ENCODE measurements at places on chromosomes 5 and 9.

GRCh38 chr5:135056316-135057030 lies 22.4 kb upstream of the PITX1 start:
- DNase-seq, result no peak

GRCh38 chr5:35120715-35121114 lies 73.0 kb upstream of the AGXT2 start:
- DNase-seq, result no peak

GRCh38 chr5:121969660-121970295 lies 8.0 kb downstream of the SRFBP1 start:
- DNase-seq, result no peak

- DNase-seq, result no peak
These were observed 35.6 kb downstream of the NIM1K start for GRCh38 chr5:43227655-43228054.

DNA sequence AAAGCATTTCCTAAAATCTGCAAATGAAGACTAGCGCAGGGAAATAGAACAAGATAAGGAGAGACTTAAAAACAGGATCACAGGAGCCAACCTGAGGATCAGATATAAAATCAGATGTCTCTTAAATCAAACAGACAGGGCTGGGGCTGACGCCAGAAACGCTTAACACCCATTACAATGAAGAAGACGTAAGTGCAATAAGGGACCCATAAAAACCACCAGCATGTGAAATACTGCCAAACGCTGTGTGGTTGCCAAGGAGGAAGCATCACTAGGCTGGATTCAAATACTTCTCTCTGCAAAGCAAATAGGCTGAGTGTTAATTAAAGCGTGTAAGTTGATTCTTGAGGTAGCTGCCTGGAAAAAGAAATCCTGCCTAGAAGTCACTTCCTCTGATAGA lies 74.4 kb upstream of the ATP10B start:
- no peak for DNase-seq

DNA sequence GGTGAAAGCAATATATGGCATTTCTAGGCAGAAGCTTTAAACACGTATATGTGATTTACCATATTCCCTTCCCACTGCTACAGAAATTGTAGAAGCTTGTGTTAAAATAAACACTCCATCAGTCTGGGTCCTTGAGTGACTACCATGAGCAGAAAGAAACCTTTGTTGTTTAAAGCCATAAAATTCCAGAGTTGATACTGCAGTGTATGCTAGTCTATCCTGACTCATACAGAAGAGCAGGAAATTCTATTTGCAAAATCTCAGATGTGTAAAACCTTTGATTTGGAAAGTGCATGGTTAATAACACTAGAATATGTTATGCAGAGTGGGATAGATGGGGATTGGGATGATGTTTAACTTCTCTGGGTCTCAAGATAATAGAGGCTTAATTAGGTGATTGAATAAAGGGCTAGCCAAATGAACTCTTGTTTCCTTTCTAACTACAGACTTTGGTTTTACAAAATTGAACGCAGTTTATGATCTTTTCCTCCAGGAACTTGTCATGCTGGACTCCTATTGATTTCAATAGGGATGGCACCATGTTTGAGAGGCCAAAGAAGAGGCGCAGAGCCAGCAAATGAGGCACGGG lies 282.7 kb upstream of the VLDLR start:
- no peak for DNase-seq

GRCh38 chr5:41925555-41925951 lies 472 bp downstream of the FBXO4 start:
- DNase-seq, result peak; percentile 23

DNA sequence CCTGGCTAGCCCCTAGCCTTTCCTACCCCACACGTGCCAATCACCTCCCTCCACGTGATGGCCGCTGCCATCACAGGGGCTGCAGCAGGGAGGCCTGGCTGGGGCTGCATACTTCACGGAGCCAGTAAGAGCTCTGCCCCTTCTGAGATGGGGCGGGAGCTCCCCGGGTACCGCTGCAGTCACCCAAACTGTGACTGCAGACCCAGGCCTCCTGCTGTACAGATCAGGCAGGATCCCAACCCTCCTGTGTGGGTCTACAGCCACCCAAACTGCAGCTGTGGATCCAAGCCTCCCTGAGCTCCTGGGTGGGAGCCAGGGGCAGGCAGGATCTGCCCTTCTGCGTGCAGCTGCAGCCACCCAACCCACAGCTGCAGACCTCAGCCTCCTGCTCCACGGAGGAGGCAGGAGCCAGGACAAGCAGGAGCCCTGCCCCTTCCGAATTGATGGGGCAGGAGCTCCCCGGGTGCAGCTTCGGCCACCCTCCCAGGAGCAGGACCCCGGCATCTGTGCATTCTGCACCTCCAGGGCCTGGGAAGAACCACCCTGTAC lies 3.2 kb upstream of the BTNL9 start:
- DNase-seq, result no peak

- DNase-seq, result no peak
These were observed 27.3 kb downstream of the CARNMT1 start for GRCh38 chr9:75000835-75001234.

- no peak for DNase-seq
These were observed 294.7 kb downstream of the CHSY3 start for GRCh38 chr5:130198927-130199326.

DNA sequence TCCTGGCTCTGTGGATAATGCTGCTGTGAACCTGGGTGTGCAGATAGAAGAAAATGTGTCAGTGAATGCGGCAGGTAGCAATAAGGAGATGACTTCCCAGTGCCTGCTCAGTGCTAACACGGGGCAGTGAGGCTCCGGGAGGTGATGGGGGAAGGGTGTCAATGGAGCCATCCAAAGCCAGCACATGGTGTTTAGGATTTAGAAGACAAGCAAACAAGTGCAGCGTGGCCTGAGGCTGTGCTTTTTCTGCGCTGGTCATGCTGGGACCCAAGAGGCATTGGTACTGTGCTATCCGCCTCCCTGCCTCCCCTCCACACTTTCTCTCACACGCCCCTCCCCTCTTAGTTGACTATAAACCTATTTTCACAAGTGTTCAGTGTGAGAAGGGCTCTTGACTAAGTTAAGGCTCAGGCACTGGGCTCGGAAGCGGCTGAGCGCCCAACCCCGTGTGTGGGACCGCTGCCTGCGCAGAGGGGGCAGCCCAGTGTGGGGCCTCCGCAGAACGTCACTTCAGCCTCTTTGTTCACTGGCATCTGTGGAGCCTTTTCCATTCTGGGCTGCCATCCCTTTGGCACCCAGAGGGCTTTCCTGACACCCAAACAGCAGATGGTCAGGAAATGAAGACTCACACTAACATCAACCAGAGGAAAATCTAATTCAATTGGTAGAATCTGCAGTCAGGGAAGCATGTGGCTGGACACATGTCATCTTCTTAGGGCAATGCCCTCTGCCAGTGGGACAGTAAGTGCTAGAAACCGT lies 21.8 kb upstream of the NINJ1 start:
- no peak for DNase-seq

DNA sequence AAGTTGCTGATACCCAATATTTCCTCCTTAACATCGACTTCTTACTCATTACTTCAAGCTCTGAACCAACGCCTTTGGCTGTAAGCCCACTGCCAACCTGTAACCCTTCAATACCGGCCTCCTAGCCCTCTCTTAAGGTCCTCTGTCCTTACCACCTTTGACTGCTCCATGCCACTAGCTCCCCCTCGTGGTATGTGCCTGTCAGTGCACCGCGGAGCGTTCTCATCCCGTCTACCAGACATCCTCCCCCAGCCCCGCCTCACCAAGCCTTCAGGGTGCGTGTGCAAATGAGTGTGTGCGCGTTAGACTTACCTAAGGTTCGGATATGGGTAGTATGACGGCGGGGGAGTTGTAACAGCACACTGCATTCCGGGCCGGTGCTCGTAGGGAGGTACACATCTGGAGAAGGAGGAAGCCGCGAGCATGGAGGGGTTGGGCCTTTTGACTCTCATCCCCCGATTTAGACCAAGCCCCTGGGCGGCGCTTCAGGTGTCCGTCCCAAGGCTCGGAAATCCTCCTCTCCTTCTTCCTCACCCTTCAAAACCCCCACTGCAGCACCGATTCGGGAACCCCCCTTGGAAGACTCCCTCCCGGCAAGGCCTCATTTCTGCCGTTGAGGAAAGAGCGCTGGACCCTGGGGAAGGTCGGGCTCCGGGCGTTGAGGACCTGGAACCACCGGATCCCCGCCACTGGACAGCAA lies 2.8 kb upstream of the MYORG start:
- peak; percentile 88 for DNase-seq

GRCh38 chr9:5510360-5510931 lies at the start of gene PDCD1LG2:
Gene PDCD1LG2, plus strand, starts transcription at chr9:5510531. Its CDS starts 12,016 bp downstream, at chr9:5522547.
- DNase-seq, result peak; percentile 65

- no peak for DNase-seq
These were observed 62.1 kb upstream of the ATG10 start for GRCh38 chr5:81909677-81910076.

- no peak for DNase-seq
These were observed 47.4 kb downstream of the MYO10 start for GRCh38 chr5:16888694-16889124.

DNA sequence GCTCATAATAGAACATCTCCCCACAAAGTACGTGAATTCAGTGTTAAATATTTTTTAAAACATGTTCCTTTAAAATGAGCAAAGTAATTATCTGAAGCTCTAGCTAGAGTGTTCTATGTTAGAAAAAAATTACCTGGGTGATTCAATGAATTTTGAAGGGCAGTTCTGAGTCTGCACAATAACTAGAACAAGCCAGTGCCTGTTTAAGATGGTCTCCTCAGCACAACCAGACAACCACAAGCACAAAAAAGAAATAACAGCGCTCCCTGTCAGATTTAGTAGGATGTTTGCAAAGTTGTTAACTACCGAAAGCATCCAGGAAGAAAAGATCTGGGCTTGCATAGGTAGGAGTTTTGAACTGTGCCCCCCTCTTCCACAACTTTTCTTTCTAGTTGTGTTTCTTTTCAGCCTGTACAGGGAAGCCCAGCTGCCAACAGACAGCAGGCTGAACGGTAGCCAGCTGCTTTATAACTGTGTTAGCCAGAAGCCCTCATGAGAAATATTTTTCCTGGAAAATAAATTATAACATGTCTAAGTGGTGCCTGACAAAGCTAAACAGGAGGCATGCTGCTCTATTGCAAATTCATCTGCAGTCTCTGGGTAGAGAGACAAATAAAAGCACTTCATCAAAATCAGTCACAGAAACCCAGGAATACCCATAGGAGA lies 1026.9 kb downstream of the MAT2B start:
- no peak for DNase-seq

DNA sequence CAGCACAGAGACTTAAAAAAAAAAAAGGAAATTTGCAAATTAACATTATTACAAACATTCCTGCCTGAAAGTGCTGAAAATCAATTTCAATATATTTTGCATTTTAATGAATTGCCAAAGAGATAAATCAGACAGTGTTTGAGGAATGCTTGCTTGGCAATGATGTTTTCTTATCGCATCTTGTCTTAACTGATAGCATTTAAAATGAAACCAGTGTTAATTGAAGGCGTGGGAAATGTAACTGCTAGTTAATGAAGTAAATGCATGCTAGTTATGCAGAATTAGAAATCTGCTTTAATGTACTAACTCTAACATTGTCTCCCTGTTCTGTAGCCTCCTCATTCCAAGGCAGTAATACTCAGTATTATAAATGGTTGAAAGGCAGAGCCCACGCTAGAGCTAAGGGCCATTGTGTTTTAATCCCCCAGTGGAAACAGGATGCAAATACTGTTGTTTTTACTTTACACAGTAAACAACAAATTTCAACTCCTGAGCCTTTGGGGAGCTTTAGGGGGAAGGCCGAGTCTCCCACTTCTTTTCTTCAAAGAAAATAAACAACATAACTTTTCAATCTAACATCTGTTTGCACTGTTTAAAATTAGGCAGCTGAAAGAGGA lies 586.9 kb downstream of the TLE4 start:
- DNase-seq, result no peak
